ENCODE measurements at places on chromosomes 5 and 9. TPM values are rescaled to one million over a fixed set of nuclear protein-coding genes. Genes with fewer than 3 reads are reported as not detected.

Gene CNTNAP3
- total RNA-seq = 1.6 TPM

GRCh38 chr9:90054810-90055209, 450.0 kb downstream of the GADD45G start:
- DNase-seq = no peak

GRCh38 chr5:61289241-61289640, 42.8 kb upstream of the ZSWIM6 start:
- no peak for DNase-seq

DNA sequence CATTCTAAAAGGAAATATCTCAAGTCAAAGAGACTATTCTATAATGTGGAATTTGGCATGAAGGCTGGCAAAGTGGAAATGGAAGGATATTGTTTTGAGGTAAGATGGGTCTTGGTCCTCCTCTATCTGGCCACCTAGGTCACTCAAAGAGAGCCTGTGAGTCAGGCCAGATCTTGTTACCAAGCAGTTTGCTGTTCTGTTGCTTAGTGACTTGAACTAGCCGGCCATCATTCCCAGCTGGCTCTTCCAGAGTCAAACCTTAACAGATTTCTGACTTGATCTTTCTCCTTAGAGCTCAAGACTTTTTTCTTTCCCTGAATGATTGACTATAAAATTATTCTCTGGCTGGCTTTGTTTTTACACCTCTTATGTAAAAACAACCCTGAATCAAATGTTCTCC, 136.1 kb downstream of the PDE4D start:
- DNase-seq = no peak

- peak; percentile 55 for DNase-seq
These were observed at the start of gene ADAM19 for GRCh38 chr5:157575381-157576020. Gene ADAM19 (minus strand): TSS chr5:157575775. CDS start chr5:157575696, 79 bp downstream.

- no peak for DNase-seq
These were observed 12.5 kb downstream of the HAPLN1 start for GRCh38 chr5:83708170-83708569.

GRCh38 chr5:5979377-5979760, 399.0 kb downstream of the MED10 start:
- DNase-seq = no peak

GRCh38 chr5:154630410-154630809, 124.8 kb upstream of the LARP1 start:
- DNase-seq = no peak

DNA sequence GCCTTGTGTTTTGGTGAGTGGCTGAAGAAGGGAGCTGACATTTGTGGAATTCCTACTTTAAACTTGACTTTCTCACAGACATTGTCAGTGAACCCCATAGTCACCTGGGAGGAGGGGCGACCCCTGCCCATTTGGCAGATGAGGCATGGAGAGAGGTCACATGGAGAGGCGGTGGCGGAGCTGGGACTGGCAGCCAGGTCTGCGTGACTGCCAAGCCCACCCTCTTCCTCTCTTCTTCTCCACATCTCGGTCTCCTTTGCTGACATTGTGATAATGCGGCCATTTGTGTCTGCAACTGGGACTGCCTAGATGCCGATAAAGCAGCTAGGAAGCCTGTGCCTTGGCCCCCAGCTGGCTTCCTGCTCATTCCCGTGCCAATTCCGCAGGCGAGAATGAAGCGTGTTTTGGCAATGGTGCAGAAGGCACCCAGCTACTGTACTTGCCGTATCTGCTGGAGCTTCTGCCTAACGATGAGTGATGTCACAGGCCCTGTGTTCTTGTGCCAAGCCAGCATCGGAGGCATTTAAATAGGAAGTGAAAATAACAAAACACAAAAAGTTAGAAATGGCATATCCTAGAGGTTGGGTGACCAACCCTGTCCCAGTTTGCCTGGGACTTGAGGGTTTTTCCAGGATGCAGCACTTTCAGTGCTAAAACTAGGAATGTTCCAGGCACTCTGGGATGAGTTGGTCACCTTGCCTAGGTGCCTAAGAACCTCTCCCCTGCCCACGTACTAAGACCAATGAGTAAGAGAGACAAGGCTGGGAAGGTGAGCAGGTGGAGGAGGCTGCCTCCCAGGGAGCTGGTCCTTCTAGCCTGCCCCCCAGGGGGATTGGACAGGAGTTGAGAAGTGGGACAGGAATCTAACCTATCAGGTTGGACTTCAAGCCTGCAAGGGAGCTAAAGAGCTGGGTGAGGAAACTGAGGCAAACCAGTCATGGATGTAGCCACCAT, 23.6 kb downstream of the OLFML2A start:
- no peak for DNase-seq
